ENCODE measurements at places on chromosomes 12 and 14. TPM values are rescaled to one million over a fixed set of nuclear protein-coding genes. Genes with fewer than 3 reads are reported as not detected.

CNIH1 gene
- 162 TPM for polyA plus RNA-seq

ANG gene
- polyA plus RNA-seq = 55.7 TPM

CD69 gene
- polyA plus RNA-seq = 5.8 TPM

CPNE8 gene
- 22.5 TPM for polyA plus RNA-seq

C12orf50 gene
- not detected for polyA plus RNA-seq

HSPB8 gene
- not detected for polyA plus RNA-seq

SLC38A4 gene
- polyA plus RNA-seq = not detected

NINJ2 gene
- 73.7 TPM for polyA plus RNA-seq

TEX52 gene
- polyA plus RNA-seq = not detected
